ENCODE measurements at places on chromosomes 5 and 9. TPM values are rescaled to one million over a fixed set of nuclear protein-coding genes. Genes with fewer than 3 reads are reported as not detected.

Gene TUBB4B
- 312 TPM for total RNA-seq

Gene GPX3
- total RNA-seq, result 3,069 TPM

Gene FAT2
- 74.9 TPM for total RNA-seq

Gene STX17
- 55.7 TPM for total RNA-seq

Gene FGF18
- total RNA-seq, result 1.7 TPM

Gene LHFPL2
- 24.8 TPM for total RNA-seq

Gene PCDHGA10
- 10.6 TPM for total RNA-seq

Gene ADCY2
- total RNA-seq, result 18.4 TPM

Gene RHOBTB3
- total RNA-seq, result 43.2 TPM

Gene ZFP2
- 2.2 TPM for total RNA-seq

Gene FBP2
- not detected for total RNA-seq

Gene ALDOB
- total RNA-seq, result not detected

Gene TLX3
- not detected for total RNA-seq

Gene LCN2
- total RNA-seq, result 136 TPM

Gene SUSD3
- 25.0 TPM for total RNA-seq

Gene TARS1
- total RNA-seq, result 44.4 TPM

Gene CCL27
- total RNA-seq, result not detected

Gene KIF12
- not detected for total RNA-seq

Gene ORM1
- total RNA-seq, result not detected

Gene RGMB
- 39.0 TPM for total RNA-seq

Gene GRM6
- not detected for total RNA-seq

Gene INSL4
- not detected for total RNA-seq

Gene PPP1R26
- total RNA-seq, result 7.9 TPM

Gene LECT2
- not detected for total RNA-seq

Gene SPINK1
- total RNA-seq, result not detected

Gene BARX1
- not detected for total RNA-seq

Gene OTP
- not detected for total RNA-seq

Gene WNT8A
- not detected for total RNA-seq

Gene IGFBPL1
- total RNA-seq, result not detected

Gene RALGPS1
- 15.2 TPM for total RNA-seq

Gene EFNA5
- total RNA-seq, result 11.8 TPM

Gene ZFP62
- 22.3 TPM for total RNA-seq

Gene STC2
- total RNA-seq, result 2.9 TPM

Gene SLC6A7
- 0.25 TPM for total RNA-seq

Gene EPB41L4A
- total RNA-seq, result 27.5 TPM

Gene GCNT1
- total RNA-seq, result 8.3 TPM

Gene MOB3B
- 11.0 TPM for total RNA-seq

Gene ESM1
- not detected for total RNA-seq

Gene ZDHHC12
- 19.4 TPM for total RNA-seq

Gene SPINK6
- total RNA-seq, result not detected

Gene ENHO
- not detected for total RNA-seq

Gene FBP1
- total RNA-seq, result 1.7 TPM

Data from vagina (tissue), 2 donors.